ENCODE measurements at places on chromosomes 6 and 20. TPM values are rescaled to one million over a fixed set of nuclear protein-coding genes. Genes with fewer than 3 reads are reported as not detected.

GRCh38 chr20:60123652-60124051 is 165.4 kb downstream of the CDH26 start:
- H3K36me3 ChIP-seq = no peaks in the 10 kb centered on the region
- no peak overlapping the region for H3K27ac ChIP-seq

- no peak for DNase-seq
- peak overlapping the region; percentile 100 for H3K27ac ChIP-seq
- peaks cover 52% of the 10 kb centered on the region for H3K36me3 ChIP-seq
- peak overlapping the region; percentile 37 for H3K4me3 ChIP-seq
These were observed 58.4 kb downstream of the HIVEP2 start for GRCh38 chr6:142886431-142887170.

The CYP21A2 gene
- total RNA-seq = 0.16 TPM

The WFDC12 gene
- not detected for total RNA-seq

GRCh38 chr6:165721356-165721755 is 58.3 kb upstream of the PDE10A start:
- no peaks in the 10 kb centered on the region for H3K36me3 ChIP-seq
- H3K4me3 ChIP-seq = no peak overlapping the region
- no peak overlapping the region for H3K27ac ChIP-seq
- H3K27me3 ChIP-seq = no peaks in the 10 kb centered on the region
- no peak for DNase-seq
- no peaks in the 10 kb centered on the region for H3K4me1 ChIP-seq

- H3K27ac ChIP-seq = no peak overlapping the region
- no peak for DNase-seq
- H3K36me3 ChIP-seq = peaks cover 24% of the 10 kb centered on the region
- H3K27me3 ChIP-seq = no peaks in the 10 kb centered on the region
These were observed 94.2 kb downstream of the UTRN start for GRCh38 chr6:144379356-144379755.

- H3K27me3 ChIP-seq = peaks cover 43% of the 10 kb centered on the region
- peaks cover 9% of the 10 kb centered on the region for H3K4me1 ChIP-seq
- DNase-seq = no peak
- H3K4me3 ChIP-seq = peak overlapping the region; percentile 43
These were observed 2.1 kb downstream of the AVP start for GRCh38 chr20:3082306-3082951.

GRCh38 chr20:37305839-37306238 is 16.4 kb downstream of the MANBAL start:
- no peak for DNase-seq
- no peak overlapping the region for H3K4me3 ChIP-seq
- no peak overlapping the region for H3K27ac ChIP-seq
- peaks cover 13% of the 10 kb centered on the region for H3K36me3 ChIP-seq

- no peaks in the 10 kb centered on the region for H3K4me1 ChIP-seq
- H3K4me3 ChIP-seq = no peak overlapping the region
- no peaks in the 10 kb centered on the region for H3K36me3 ChIP-seq
- DNase-seq = no peak
- no peak overlapping the region for H3K27ac ChIP-seq
These were observed 21.4 kb downstream of the PCSK2 start for GRCh38 chr20:17248224-17248623.

DNA sequence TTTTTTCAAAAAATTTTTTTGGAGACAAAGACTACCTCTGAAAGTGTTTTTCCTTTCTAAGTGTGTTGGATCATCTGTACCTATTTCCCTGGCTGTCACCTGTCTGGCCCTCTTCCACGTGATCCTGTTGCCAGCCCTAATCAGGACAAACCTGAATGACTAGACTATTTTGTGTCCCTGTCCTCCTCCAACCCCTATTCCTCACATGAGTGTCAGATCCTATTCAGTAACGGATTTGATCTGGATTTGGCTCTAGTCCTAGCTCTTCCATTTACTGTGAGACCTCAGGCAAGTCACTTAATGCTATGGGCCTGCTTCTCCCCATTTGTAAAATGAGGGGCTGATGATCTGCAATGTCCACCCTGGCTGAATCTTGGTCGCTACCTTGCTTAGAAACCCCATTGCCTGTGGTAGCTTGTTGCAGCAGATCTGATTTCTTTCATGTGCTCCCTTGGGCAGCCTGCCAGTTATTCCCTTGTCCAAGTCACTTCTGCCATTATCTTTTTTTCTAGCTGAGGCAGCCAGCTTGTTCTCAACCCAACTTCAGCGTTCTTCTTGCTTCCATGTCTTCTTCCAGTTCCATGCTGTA is 4.8 kb downstream of the PHF20 start:
- no peaks in the 10 kb centered on the region for H3K27me3 ChIP-seq
- DNase-seq = no peak
- H3K4me3 ChIP-seq = no peak overlapping the region
- peak overlapping the region; percentile 71 for H3K27ac ChIP-seq
- H3K36me3 ChIP-seq = peaks cover 42% of the 10 kb centered on the region

The ENTPD6 gene
- 42.8 TPM for total RNA-seq

GRCh38 chr6:120894077-120894476 is 440.2 kb downstream of the TBC1D32 start:
- H3K4me1 ChIP-seq = no peaks in the 10 kb centered on the region
- no peak overlapping the region for H3K27ac ChIP-seq
- H3K4me3 ChIP-seq = no peak overlapping the region
- H3K27me3 ChIP-seq = no peaks in the 10 kb centered on the region
- H3K36me3 ChIP-seq = no peaks in the 10 kb centered on the region
- DNase-seq = no peak

- peaks cover 55% of the 10 kb centered on the region for H3K36me3 ChIP-seq
- peaks cover 56% of the 10 kb centered on the region for H3K4me1 ChIP-seq
- no peak for DNase-seq
- no peak overlapping the region for H3K4me3 ChIP-seq
- no peaks in the 10 kb centered on the region for H3K27me3 ChIP-seq
These were observed 5.5 kb downstream of the ITCH start for GRCh38 chr20:34368547-34368946.

The TFAP2D gene
- total RNA-seq = not detected

DNA sequence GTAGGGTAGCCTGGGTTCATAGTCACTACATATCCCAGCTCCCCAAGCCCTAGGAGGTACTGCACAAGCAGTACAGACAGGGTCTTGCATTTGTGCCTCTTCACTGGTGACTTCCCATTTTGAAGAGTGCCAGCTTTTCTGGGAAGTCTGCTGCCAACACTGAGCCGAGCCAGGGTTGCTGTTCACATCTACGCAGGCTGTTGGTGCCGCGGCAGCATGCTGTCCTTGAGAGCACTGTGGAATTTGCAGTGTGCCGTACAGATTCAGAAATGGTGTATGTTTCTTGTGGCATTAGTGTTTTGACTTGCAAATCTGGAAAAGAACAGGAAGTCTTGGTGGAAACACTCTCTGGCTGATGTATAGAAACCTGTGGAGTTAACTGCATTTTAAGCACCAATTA is 67.5 kb downstream of the JARID2 start:
- peaks cover 85% of the 10 kb centered on the region for H3K4me1 ChIP-seq
- no peak for DNase-seq
- H3K27ac ChIP-seq = peak overlapping the region; percentile 81
- H3K36me3 ChIP-seq = peaks cover 25% of the 10 kb centered on the region

The RAD21L1 gene
- 0.25 TPM for total RNA-seq

- no peaks in the 10 kb centered on the region for H3K4me1 ChIP-seq
- DNase-seq = no peak
- H3K27ac ChIP-seq = no peak overlapping the region
- H3K36me3 ChIP-seq = no peaks in the 10 kb centered on the region
- H3K4me3 ChIP-seq = no peak overlapping the region
These were observed 15.7 kb downstream of the SASH1 start for GRCh38 chr6:148358196-148358785.

DNA sequence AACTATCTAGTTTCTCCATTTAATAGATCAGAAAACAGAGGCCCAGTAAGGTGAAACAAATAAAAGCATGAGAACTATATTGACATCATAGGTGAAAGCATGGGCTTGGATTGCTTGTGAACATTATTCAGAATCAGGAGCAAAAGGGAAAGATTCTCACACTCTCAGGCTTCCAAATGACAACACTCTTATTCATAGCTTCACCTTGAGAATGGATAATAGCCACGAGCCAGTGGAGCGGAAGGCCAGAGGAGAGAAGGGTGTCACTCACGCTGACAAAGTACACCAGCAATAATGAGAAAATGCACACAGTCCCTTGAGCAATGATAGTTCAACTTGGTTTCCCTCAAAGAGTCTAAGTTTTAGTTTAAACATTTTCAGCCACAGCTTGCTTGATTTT is 339.0 kb downstream of the TPBG start:
- H3K27ac ChIP-seq = no peak overlapping the region
- no peak overlapping the region for H3K4me3 ChIP-seq
- H3K27me3 ChIP-seq = no peaks in the 10 kb centered on the region

DNA sequence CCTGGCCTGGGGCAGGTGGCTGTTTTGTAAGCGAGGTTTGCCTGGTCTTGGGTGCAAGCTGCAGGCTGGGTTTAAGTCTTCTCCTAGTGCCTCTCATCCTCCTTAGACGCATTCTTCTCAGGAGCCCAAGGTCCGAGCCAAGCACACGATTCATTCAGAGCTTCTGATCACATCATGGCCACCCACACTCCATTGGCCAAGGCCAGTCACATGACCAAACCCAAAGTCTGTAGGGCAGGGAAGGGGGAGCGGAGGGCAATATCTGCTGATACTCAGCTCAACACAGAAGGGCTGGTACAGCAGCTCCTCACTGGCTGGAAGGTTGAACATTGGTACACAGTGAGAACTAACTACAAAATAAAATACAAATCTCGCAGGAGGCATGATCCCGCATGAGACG is 177.2 kb upstream of the AFDN start:
- H3K27ac ChIP-seq = no peak overlapping the region
- DNase-seq = no peak
- H3K36me3 ChIP-seq = no peaks in the 10 kb centered on the region
- no peak overlapping the region for H3K4me3 ChIP-seq
- H3K4me1 ChIP-seq = no peaks in the 10 kb centered on the region

- H3K27ac ChIP-seq = no peak overlapping the region
- H3K36me3 ChIP-seq = no peaks in the 10 kb centered on the region
- no peaks in the 10 kb centered on the region for H3K27me3 ChIP-seq
- H3K4me1 ChIP-seq = no peaks in the 10 kb centered on the region
- no peak for DNase-seq
These were observed 567.4 kb downstream of the C6orf118 start for GRCh38 chr6:164741938-164742451.

The CST2 gene
- total RNA-seq = not detected

GRCh38 chr6:42522942-42523814 is 40.7 kb upstream of the UBR2 start:
- no peak for DNase-seq
- H3K4me1 ChIP-seq = peaks cover 19% of the 10 kb centered on the region

The C6orf58 gene
- not detected for total RNA-seq

GRCh38 chr6:4459996-4460395 is 316.2 kb upstream of the CDYL start:
- DNase-seq = no peak
- H3K4me3 ChIP-seq = no peak overlapping the region
- H3K27me3 ChIP-seq = peaks cover 8% of the 10 kb centered on the region
- no peak overlapping the region for H3K27ac ChIP-seq
- no peaks in the 10 kb centered on the region for H3K36me3 ChIP-seq
- H3K4me1 ChIP-seq = no peaks in the 10 kb centered on the region

- H3K4me3 ChIP-seq = no peak overlapping the region
- H3K36me3 ChIP-seq = no peaks in the 10 kb centered on the region
- DNase-seq = no peak
- H3K27ac ChIP-seq = no peak overlapping the region
- H3K4me1 ChIP-seq = no peaks in the 10 kb centered on the region
- no peaks in the 10 kb centered on the region for H3K27me3 ChIP-seq
These were observed 119.2 kb downstream of the TINAG start for GRCh38 chr6:54427396-54427937.

DNA sequence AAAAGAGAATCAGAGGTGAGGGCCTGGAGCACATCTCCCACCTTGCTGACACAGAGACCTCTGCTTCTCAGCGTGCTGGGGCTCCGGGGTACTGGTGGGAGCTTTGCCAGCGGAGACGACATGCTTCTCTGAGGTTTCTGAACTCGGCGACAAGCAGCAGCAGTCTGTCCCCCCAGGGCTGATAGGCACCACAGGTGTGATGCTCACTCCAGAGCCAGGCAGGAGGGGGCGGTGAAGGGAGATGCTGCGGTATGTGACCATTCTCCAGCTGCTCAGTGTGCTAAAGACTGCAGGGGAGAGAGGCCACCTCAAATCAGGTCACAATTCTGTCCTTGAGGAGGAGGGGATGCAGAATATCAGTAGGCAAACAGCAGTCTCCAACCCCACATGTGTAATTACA is 219.9 kb downstream of the ALDH8A1 start:
- no peaks in the 10 kb centered on the region for H3K4me1 ChIP-seq
- DNase-seq = no peak
- no peak overlapping the region for H3K27ac ChIP-seq
- peaks cover 6% of the 10 kb centered on the region for H3K27me3 ChIP-seq

The RNF39 gene
- total RNA-seq = not detected

The PTCHD4 gene
- total RNA-seq = not detected

GRCh38 chr20:53707371-53708055 is 113.9 kb upstream of the ZNF217 start:
- H3K4me1 ChIP-seq = peaks cover 56% of the 10 kb centered on the region
- DNase-seq = peak; percentile 59
- H3K27me3 ChIP-seq = no peaks in the 10 kb centered on the region
- H3K27ac ChIP-seq = peak overlapping the region; percentile 96
- no peaks in the 10 kb centered on the region for H3K36me3 ChIP-seq
- peak overlapping the region; percentile 70 for H3K4me3 ChIP-seq

The BMP7 gene
- not detected for total RNA-seq

DNA sequence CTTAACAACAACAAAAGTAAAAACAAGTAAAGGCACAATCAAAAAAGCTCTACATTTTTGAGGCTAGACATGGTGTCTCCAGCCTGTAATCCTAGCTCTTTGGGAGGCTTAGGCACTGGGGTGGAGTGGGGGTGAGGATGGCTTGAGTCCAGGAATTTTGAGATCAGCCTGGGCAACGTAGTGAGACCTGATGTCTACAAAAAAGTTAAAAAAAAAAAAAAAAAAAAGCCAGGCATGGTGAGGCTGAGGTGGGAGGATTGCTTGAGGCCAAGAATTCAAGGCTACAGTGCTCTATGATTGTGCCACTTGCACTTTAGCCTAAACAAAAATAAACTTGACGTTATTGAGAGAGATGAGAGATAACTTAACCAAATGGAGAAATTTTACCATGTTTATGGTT is 60.1 kb downstream of the QKI start:
- peaks cover 12% of the 10 kb centered on the region for H3K4me1 ChIP-seq
- no peak overlapping the region for H3K4me3 ChIP-seq
- no peak for DNase-seq

The TREM1 gene
- not detected for total RNA-seq

DNA sequence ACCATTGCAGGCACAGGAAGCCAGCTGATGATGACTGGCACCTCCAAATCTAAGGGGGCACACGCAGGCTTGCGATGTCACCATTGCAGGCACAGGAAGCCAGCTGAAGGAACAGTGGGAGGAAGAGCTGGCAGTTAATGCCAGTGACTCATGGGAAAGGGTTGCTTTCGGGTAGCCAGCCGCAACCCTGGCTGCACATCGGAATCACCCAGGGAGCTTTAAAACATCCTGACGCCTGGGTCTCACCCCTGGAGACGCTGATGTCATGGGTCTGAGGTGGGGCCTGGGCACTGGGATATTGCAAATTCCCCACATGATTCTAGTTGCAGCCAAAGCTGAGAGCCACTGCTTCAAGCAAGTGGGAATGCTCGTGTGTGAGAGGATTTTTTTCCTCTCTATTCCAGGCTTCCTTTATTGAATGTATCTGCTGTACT is 16.1 kb upstream of the CCN6 start:
- DNase-seq = peak; percentile 60
- H3K4me3 ChIP-seq = no peak overlapping the region
- no peaks in the 10 kb centered on the region for H3K36me3 ChIP-seq
- peak overlapping the region; percentile 36 for H3K27ac ChIP-seq
- no peaks in the 10 kb centered on the region for H3K27me3 ChIP-seq
- peaks cover 71% of the 10 kb centered on the region for H3K4me1 ChIP-seq

GRCh38 chr6:27176523-27177484 is 70.7 kb upstream of the PRSS16 start:
- H3K4me1 ChIP-seq = peaks cover 3% of the 10 kb centered on the region
- peak; percentile 75 for DNase-seq
- H3K4me3 ChIP-seq = peak overlapping the region; percentile 94
- peak overlapping the region; percentile 87 for H3K27ac ChIP-seq
- peaks cover 2% of the 10 kb centered on the region for H3K27me3 ChIP-seq

The TFAP2C gene
- total RNA-seq = not detected
